ENCODE measurements at places on chromosomes 3 and 15.

- DNase-seq: peak; percentile 39
Observed at GRCh38 chr3:27134171-27134796, 234.9 kb downstream of the NEK10 start.

GRCh38 chr15:22224241-22224671, 143.9 kb downstream of the OR4M2 start:
- no peak for DNase-seq

- DNase-seq: no peak
Observed at GRCh38 chr3:122937745-122938144, 89.8 kb downstream of the SEMA5B start.

DNA sequence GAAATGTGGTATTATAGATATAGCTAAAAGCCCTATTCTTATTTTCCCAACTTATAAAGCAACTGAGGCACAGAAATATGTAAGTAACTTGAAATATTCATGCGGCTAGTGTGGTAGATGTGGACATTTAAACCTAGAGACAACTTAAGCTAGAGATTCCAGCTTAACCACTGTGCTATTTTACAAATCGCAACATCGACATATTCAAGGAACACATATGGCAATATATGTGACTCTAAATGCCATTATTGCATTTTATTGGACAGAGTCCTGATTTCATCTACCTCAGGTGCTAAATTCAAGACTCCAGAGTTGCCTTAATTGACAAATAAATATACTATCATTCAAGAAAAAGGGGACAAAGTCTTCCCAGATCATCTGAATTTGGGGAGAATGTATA, 442.3 kb downstream of the NLGN1 start:
- DNase-seq: no peak

- no peak for DNase-seq
Observed at GRCh38 chr15:42704492-42704926, 32.4 kb downstream of the CDAN1 start.

- DNase-seq: no peak
Observed at GRCh38 chr15:37045859-37046740, 54.2 kb downstream of the MEIS2 start.

DNA sequence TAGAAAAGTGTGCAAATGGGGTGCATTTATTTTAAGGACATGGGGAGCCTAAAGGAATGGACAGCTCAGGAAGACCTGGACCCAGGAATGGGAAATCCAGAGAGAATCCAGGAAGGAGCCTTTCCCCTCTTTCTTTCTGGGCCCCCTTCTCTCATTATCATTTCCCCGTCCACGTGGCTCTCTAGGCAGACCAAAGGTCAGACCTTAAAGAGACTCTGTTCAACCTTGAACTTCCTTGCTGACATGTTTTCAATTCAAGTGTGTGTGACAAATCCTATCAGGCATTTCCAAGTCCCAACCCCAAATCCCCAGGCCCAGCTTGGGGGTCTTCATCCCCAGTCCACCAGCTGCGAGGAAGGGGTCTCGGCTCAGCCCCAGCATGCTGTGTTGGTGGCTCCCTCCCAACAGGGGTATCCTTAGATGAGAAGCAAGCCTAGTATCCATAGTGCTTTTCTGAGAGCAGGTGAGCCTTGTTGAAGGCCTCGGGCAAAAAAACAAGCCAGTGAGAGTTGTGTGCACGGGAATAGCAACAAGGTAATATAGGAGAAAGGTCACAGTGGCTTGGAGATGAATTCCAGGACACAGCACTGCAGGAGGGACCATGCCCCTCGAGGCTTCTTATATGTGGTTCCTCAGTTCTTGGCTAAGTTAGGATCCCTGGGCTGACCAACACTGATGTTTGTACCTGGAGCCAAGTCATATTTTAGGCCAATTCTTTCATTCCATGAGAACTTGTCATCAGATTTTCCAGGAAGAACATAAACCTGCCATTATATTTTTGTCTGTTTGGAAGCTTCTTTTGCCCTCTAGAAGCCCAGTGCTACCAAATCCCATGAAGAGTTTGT, 130.0 kb downstream of the ASB7 start:
- no peak for DNase-seq

- no peak for DNase-seq
Observed at GRCh38 chr3:30503446-30503845, 103.0 kb upstream of the TGFBR2 start.

DNA sequence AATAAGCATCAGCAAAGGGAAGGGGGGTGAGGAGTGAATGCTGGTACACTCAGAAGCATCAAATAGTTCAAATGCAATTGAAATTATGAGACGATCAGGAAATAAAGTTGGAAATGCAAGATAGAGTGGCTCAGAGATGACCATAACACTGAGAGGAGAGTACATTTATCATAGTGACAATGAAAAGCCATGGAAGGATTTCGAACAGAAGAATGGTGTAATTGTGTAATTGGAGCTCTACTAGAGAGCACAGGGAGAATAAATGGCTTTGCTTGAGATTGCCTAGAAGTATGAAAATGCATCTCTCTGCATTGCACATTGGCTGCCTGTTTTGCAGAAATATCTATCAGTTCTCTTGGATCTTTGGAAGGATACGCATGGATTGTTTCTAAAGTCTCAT, 163.3 kb downstream of the TP63 start:
- no peak for DNase-seq

DNA sequence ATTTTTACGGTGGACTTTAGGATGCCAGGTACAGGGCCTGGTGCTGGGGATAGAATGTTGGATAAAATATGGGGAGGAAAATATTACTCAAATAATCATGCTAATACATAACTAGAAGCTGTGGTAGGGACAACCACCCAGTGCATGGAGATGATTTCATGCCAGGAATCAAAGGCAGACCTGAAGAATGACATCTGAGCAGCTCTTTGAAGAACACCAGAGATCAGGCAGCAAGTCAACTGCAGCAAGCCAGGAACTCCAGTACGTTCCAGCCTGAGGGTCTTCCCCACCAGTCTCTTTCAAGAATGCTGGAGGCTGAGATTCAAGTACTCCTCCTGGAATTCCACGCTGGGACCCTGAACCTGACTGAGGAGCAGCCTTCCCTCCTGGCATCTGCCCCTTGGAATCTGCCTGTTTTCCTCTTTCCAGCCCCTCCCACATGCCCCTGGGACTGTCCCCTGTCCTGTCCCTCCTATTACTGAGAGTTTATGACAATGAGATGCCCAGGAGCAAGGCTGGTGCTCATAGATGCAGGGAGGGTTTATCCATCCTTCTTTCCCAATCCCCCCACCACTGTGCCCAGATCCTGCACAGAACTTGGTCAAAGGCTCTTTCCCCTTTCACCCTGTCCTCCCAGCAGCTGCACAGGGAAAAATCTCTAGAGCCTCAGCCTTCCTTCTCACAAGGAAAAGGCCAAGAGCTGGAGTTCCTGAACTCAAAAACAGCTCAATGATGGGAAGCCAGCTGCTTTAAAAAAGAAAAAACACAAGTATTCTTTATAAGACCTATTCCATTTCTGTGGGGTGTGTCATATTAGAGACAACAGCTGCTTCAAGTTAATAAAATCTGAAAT, 68.0 kb downstream of the PDZRN3 start:
- DNase-seq: no peak

GRCh38 chr3:126261037-126261436, 80.7 kb upstream of the ALDH1L1 start:
- DNase-seq: no peak

DNA sequence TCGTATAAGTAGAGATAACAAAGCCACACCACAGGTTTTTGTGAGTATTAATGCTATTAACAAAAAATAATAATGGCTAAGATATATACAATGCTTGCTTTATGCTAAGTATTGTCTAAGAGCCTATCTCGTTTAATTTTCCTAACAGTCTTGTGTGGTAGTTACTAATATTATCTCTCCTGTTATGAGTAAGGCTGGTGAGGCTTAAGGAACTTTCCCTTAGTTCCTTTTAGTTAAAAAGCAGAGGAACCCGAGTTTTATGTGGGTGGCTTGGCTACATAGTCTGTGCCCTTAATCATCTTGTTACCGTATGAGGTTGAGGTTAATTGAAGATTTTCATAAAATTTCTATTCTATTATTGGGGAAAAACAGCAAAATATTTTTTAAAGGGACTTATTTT, 218.4 kb downstream of the SOX2 start:
- DNase-seq: no peak

GRCh38 chr15:25989327-25989726, 126.2 kb upstream of the ATP10A start:
- DNase-seq: no peak

DNA sequence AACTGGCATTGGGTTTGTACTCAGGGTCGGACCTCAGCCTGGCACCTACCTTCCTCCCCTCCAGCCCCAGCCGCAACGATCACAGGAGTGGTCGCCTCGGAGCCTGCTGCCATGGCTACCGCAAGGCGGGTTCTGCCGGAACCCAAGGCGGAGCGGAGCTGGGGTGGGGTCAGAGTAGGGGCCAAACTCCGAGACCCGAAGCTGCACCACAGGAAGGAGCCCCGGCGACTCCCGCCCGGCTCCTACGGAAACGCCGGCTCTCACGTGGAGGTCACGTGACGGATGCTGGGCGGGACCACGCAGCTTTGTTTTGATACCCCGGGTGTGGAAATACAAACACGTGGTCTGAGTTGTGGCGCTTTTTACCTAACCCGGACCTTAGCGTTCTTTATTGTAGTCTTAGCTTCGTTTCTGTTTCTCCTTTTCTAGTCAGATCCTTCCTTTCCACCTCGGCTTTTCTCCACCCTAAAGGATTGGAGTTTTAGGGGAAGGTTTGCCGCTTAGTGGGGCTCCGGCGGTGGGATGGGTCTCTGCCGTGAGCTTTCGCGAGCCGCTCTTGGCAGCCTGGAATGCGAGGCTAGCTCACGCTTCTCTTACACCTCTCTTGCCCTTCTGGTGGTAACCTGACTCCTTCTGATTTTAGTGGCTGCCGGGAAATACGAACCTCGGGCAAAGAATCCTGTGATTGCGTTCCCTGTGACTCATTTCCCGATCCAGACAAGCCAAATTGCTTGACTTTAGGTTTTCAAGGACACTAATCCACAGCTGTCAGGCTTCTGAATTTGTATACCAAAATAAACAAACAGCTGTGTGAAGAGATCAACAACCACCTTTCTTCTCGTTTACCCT, at the start of gene HSPBAP1:
HSPBAP1 (minus strand) TSS at position 264 of the 849 bp plus-strand sequence; CDS start at position 113, 151 bp downstream.
- DNase-seq: no peak

GRCh38 chr3:123535580-123535979, 49.3 kb downstream of the HACD2 start:
- DNase-seq: no peak

DNA sequence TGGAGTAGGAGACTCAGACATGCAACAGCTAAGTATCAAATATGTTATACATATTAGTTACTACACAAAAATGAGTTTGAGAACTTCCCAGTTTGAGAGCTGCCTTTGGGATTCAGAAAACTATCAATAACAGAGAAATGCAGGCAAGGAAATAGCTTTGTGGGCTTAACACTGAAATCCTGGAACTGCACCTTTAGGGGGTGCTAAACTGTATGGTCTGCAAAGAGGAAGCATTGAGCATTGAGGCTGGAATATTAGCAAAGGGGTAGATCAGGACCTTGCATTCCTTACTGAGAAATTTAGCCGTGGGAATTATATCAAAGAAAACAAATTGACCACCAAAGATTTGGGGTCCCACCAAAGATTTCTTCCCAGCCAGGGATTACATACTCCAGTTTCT, 580.0 kb downstream of the ZNF385D start:
- DNase-seq: no peak

DNA sequence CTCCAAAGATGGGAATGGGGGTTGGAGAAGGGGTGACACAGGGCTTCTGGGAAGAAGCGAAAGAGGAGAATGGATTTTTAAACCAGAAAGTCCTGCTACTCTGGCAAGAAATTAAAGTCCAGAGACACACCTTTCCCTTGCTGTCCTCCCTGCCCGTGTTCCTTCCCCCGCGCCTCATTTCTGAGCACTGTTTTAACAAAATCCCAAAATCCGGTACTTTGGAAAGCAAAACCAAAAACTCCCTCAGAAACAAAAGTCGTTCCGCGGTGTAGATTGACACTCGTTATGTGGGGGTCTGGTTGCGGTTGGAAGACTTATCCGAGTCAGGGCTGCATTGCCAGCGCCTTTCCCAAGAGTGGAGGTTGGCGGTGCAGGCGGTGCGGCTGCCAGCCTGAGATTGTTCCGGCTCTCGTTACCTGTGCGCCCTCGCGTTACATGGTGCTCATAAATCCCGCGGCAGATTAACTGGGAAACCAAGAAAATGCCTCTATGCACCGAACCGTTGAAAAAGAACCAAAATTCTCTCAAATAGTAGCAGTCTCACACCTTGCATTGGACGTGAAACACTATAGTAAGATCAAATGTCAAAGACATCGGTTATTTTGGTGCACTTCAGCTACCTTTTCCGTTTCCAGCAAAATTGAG, 217.7 kb downstream of the MEIS2 start:
- no peak for DNase-seq

DNA sequence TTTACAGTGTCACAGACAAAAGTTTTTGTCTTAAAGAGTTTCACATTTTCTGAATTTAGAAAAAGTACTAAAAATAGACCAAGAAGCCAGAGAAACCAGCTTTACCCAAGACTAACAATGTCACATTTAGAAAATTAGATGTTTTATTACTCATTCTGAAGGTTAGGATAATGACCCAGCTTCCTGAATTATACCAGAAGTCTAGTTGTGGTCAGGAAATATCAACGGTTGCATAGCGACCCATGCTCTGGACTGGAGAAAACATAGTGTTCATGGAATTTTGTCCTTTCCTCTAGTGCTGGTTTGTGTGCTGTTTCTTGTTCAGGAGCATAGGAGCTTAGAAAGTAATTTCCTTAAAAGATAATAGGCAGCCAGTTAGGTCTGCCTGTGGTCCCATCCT, 59.0 kb downstream of the DPPA2 start:
- DNase-seq: no peak

DNA sequence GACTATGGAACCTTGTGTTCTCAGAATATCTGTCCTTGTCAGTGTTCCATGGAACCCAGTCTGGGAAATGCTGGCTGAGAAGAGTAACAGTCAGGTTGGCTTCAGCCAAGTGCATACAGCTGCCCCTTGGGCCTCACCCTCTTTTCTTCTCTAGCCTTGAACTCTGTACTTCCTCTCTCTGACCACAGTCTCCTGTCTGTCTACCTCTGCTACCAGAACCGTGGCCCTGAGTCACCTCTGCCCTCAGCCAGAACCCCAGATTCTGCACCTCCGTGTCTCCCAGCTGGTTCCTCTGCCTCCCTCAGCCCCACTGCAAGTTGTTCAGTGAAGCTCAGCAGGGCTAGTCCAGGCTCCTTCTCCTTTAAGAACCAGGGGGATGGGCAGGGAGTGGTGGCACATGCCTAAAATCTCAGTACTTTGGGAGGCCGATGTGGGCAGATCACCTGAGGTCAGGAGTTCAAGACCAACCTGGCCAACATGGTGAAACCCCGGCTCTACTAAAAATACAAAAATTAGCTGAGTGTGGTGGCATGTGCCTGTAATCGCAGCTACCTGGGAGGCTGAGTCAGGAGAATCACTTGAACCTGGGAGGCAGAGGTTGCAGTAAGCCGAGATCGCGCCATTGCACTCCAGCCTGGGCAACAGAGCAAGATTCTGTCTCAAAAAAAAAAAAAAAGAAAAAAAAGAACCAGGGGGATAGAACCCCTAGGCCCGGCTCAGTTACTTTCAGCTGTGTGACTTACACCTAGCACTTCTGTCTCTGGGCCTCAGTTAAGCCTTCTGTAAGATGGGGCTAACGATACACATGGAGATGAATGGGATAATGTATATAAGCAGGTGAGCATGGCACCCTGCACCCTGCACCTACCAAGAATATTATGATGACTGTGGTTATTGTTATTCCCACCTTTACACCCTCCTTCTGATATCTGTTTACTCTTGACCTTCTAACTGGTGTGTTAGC, 24.3 kb upstream of the TATDN2 start:
- DNase-seq: no peak

All from anterior cingulate cortex (tissue), 58 donors.